Skeletal muscle tissue (tissue), 5 donors: ENCODE measurements at places on chromosomes 3 and 15. TPM values are rescaled to one million over a fixed set of nuclear protein-coding genes. Genes with fewer than 3 reads are reported as not detected.

The THAP10 gene
- 5.2 TPM for total RNA-seq

The FBXL2 gene
- 7.8 TPM for total RNA-seq

The SLC22A13 gene
- total RNA-seq: not detected

The CD200 gene
- 4.2 TPM for total RNA-seq

The STOML1 gene
- total RNA-seq: 14.1 TPM

The SCN5A gene
- 1.6 TPM for total RNA-seq

The ARNT2 gene
- total RNA-seq: 2.1 TPM

The HCN4 gene
- total RNA-seq: under 0.01 TPM

The SKOR1 gene
- total RNA-seq: under 0.01 TPM

The CLPX gene
- 42.3 TPM for total RNA-seq

The DUOXA2 gene
- total RNA-seq: not detected

The KLHL18 gene
- 11.5 TPM for total RNA-seq

The MUSTN1 gene
- total RNA-seq: 35.5 TPM

The PTPRG gene
- 48.5 TPM for total RNA-seq

The ERICH6 gene
- total RNA-seq: not detected

The SATB1 gene
- 21.4 TPM for total RNA-seq

The STXBP5L gene
- total RNA-seq: not detected

The CD80 gene
- 1.0 TPM for total RNA-seq

The RASGRF1 gene
- not detected for total RNA-seq

The TRPM1 gene
- not detected for total RNA-seq

The GCNT3 gene
- total RNA-seq: not detected

The CLDN11 gene
- 1.6 TPM for total RNA-seq

The EFHB gene
- total RNA-seq: not detected
